ENCODE measurements at places on chromosomes 12 and 14.
A peak's percentile ranks its signal among the peaks of the same experiment; 100 is the strongest.

DNA sequence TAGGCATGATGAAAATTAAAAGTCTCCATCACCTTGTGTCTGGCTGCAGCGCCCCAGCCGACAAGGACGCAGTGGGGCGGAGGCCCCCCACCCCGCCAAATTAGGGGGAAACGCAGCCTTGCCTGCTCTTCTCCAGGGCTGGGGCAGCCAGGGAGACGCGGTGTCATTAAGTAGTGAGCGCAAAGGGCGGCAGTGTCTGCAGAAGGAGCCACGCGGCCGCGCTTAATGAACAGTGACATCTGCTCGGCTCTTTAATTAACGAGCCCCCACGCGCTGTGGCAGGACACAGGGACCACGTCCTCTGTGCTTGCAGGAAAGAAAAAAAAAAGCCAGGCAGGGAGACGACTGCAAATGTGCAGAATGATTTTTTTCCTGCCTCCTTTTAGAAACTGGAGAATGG is 93.4 kb upstream of the NCOR2 start:
- no peak for ATAC-seq

GRCh38 chr14:74240794-74241651 is 1.8 kb downstream of the VSX2 start:
- ATAC-seq: peak; percentile 23

DNA sequence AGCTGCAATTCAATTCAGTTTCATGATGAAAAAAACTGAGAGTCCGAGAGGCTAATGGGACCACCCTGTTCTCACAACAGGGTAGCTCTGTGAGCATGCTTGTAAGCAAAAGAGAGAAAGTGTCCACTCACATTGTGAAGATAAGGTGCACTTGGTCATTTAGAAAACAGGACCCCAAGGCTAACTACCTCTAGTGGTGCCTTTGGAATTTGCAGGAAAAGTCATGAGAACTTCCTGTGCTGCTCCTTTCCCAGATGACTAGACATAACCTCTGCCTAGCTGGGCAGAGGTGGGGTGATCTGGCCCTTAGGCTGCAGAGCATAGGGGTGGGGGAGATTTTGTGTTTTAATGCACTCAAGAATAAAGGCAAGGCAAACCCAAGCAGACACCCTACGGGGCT is 118.9 kb downstream of the STAB2 start:
- no peak for ATAC-seq

GRCh38 chr12:113197518-113198077 is 12.1 kb downstream of the RITA1 start:
- no peak for ATAC-seq

GRCh38 chr14:58571769-58572472 is 65.8 kb upstream of the DACT1 start:
- peak; percentile 89 for ATAC-seq

- no peak for ATAC-seq
Observed at GRCh38 chr12:4434706-4435425, 10.7 kb downstream of the FGF6 start.

- no peak for ATAC-seq
Observed at GRCh38 chr12:113392520-113392919, 11.2 kb downstream of the SDS start.

- ATAC-seq: peak; percentile 74
Observed at GRCh38 chr14:60064491-60065072, 27.1 kb upstream of the PCNX4 start.

DNA sequence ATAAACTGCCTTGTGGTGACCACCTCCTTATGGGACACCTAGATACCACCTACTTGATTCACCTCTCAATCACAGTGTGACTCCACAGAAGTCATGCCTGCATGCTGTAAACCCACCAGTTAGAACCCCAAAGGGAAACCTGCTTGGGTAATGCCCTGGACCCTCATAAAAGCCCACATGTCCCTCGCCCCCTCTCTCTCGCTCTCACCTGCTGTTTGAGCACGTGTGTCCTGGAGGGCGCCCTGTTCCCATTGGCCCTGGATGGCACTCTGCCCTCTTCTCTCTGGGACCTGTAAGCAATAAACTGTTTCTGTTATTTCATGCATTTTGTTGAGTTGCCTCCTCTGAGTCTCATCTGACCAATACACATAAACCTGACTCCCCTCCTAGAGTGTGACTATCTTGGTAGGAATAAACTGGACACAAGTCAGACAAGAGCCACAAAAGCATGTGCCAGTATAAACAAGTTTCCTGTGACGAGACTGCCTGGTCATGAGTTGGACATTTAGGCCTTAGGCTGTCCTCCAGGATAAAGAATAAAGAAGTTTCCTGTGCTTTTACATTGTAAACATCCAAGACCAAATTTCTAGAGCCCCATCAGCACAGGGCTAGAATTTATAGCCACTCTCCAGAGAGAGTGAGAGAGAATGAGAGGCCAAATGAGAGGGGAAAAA is 8.6 kb downstream of the IFI27L2 start:
- ATAC-seq: no peak

DNA sequence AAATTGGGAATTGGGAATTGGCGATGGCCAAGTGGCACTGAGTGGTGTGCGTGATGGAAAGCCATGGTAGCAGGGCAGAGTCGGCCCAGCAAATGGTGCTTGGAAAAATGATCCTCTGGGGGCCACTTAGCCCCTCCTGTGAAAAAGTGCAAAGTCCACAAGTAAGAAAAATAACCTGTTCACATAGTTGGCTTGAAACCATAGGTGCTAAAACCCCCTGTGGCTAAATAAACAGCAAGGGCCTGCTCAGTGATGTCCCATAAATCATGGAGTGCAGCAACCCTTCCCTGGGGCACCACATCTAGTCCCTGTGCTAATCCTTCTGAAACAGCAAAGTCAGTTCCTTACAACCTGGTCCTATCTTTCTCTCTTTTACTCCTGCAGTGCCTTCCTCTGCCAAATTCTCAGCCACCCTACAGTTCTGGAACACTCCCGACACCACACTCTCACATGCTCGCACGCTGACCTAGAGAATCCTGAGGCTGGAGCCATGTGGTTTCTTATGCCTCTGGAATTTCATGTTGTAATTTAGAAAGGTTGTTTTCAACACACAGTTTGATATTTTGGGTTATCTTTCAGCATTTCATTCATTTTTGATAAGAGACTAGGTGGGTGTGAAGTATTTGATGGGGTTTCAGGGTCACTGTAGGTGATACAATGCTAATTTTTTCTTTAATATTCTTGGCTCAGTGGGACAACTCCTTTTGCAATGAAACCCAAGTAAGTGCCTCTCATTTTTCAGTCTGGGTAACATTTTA is 123.6 kb downstream of the SMOC1 start:
- no peak for ATAC-seq

DNA sequence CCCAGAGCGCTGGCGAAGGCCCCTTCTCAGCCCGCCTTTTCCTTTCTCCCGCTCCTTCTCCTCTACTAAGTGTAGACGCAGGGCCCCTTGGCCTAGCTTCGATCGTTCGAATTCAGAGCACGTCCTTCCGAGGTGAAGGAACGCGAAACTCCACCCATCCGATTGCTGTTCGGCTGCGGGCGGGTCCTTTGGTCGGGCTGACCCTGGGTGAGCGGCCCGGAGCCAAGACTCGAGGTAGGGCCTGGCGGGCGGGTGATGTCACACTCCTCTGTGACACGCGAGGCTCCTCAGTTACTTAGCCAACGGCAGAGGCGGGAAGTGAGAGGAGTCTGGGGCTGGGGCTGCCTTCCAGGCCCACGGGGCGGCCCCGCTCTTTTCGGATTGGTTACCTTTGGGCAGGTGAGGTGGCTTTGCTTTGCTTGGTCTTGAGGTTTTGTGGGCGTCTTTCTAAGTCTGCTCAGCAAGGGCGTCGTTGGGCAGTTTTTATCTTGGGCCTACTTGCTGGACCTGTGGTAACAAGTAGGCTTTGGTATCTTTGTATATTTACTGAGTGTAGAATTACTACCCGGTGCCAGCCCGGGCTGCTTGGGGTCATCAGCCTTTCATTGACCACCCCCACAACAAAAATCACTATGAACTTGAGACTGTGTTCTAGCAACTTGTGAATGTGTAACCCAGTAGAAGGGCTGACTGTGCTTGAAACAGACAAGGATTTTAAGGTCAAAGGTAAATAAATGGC is 694 bp downstream of the TMBIM6 start:
- ATAC-seq: peak; percentile 56

GRCh38 chr12:18135509-18135908 is 45.5 kb upstream of the RERGL start:
- no peak for ATAC-seq

- ATAC-seq: no peak
Observed at GRCh38 chr14:36746872-36747271, 85.2 kb downstream of the PAX9 start.

DNA sequence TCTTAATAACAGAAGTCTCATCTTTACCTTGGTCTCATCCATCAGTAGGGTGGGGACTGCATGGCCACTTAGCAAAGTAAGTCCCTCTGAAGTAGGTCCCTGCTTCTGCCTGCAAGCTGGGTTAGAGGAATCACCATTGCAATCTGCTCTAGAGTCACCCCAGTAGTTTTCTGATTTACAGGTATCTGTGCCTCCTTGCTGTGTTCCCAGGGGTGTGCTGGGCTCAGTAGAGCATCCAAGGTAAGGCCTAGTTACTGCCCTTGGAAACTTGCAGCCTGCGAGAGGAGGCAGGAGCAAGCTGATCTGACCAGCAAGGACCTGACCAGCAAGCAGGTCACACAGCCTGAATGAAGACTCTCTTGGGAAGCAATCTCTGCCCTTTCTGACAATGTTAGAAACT is 160.8 kb upstream of the GSC start:
- no peak for ATAC-seq

Measured in SK-N-SH treated with all-trans-retinoic acid at 6 μM for 48 hours (cell line).